Ascending aorta (tissue), 2 donors: ENCODE measurements at places on chromosomes 1 and 21. TPM values are rescaled to one million over a fixed set of nuclear protein-coding genes. Genes with fewer than 3 reads are reported as not detected.

DNA sequence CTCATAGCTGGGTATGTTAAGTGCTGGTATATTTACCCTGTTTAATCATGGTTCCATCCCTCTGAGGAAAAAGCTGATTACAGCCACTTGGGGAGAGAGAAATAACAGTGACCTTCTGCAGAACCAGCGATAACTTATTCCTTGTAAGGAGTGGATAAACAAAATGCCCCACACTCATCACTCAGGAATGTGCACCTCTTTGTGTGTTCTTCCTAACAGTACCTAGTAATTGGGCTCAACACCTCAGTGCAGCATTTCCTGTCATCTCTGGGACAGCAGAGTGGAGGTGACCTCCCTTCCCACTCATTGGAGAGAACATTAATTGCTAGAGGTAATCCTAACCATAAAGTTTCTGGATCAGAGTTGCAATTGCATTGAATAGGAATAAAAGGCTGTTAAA lies 112.5 kb upstream of the F3 start:
- no peaks in the 10 kb centered on the region for H3K27me3 ChIP-seq
- H3K4me3 ChIP-seq = no peak overlapping the region
- H3K4me1 ChIP-seq = peaks cover 7% of the 10 kb centered on the region
- no peak overlapping the region for H3K27ac ChIP-seq

DNA sequence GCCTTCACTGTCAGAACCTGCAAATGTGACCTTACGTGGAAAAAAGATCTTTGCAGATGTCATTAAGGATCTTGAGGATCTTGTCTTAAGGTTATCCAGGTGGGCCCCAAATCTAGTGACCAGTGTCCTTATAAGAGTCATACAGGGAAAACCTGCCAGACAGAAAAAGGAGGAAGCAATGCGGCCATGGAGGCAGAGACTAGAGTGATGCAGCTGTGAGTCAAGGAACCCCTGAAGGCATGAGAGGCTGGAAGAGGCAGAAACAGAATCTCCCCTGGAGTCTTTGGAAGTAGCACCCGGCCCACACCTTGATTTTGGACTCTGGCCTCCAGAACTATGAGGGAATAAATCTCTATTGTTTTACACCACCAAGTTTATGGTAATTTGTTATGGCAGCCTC lies 36.5 kb upstream of the DNASE2B start:
- H3K36me3 ChIP-seq = no peaks in the 10 kb centered on the region
- H3K27me3 ChIP-seq = no peaks in the 10 kb centered on the region
- DNase-seq = no peak
- no peaks in the 10 kb centered on the region for H3K4me1 ChIP-seq

- no peak overlapping the region for H3K27ac ChIP-seq
- H3K36me3 ChIP-seq = no peaks in the 10 kb centered on the region
- H3K4me3 ChIP-seq = no peak overlapping the region
- H3K4me1 ChIP-seq = no peaks in the 10 kb centered on the region
- no peak for DNase-seq
- no peaks in the 10 kb centered on the region for H3K27me3 ChIP-seq
These were observed 52.4 kb downstream of the KCNJ6 start for GRCh38 chr21:37863842-37864241.

- H3K4me1 ChIP-seq = no peaks in the 10 kb centered on the region
- no peak overlapping the region for H3K27ac ChIP-seq
- no peak overlapping the region for H3K4me3 ChIP-seq
- DNase-seq = no peak
- H3K36me3 ChIP-seq = no peaks in the 10 kb centered on the region
These were observed 6.5 kb downstream of the ZP4 start for GRCh38 chr1:237884237-237884636.

- peaks cover 73% of the 10 kb centered on the region for H3K36me3 ChIP-seq
- no peak for DNase-seq
- no peak overlapping the region for H3K27ac ChIP-seq
- peaks cover 32% of the 10 kb centered on the region for H3K4me1 ChIP-seq
- no peaks in the 10 kb centered on the region for H3K27me3 ChIP-seq
These were observed 7.4 kb downstream of the H3-3A start for GRCh38 chr1:226069811-226070489.

DNA sequence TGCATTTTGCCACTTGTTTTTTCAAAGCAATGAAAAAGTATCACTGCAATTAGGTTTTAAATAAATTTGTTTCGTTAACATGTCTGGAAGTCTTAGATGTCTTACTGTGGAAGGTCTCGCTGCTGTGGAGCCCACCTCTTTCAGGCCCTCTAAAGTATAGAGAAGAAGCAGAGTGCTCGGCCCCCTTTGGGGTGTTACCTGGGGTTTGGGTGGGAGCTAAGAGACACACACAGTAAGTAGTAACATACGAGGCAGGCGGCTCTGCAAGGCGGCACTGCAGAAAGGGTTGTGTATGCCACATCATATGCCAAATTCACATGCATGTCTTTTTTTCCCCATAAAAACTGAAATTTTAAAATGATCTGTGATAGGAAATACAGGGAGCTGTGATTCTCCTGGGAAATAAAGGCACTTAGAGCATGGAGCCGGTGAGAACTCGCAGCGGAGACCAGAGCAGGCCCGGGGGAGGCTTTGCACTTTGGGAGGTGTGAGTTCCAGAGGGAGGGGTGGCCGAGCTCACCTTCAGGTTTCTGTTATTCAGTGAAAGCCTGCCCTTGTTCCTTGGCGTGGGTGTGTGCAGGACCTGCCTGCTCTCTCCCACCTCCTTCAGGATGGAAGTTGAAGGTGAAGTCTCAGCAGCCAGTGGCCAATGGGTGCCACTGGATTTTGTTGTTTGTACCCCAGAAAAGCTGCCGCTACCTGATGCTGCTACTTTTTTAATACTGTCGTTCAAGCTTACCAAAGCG lies 35.7 kb upstream of the PWP2 start:
- no peaks in the 10 kb centered on the region for H3K27me3 ChIP-seq
- peaks cover 43% of the 10 kb centered on the region for H3K36me3 ChIP-seq
- H3K27ac ChIP-seq = no peak overlapping the region
- H3K4me3 ChIP-seq = no peak overlapping the region
- H3K4me1 ChIP-seq = no peaks in the 10 kb centered on the region
- DNase-seq = no peak

DNA sequence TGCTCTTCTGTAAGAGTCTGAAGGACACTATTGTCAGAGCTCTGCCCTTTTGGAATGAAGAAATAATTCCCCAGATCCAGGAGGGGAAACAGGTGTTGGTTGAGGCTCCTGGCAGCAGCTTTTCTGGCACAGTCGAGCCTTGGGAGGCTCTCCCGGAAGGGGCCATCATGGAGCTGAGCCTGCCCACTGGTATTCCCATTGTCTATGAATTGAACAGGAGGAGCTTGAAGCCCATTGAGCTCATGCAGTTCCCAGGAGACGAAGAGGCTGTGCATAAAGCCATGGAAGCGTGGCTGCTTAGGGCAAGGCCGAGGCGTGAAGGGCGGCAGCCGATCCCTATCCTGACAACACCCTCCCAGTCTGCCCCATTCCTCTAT lies 26.6 kb downstream of the UBE4B start:
- H3K36me3 ChIP-seq = no peaks in the 10 kb centered on the region
- H3K27ac ChIP-seq = no peak overlapping the region
- H3K4me3 ChIP-seq = no peak overlapping the region
- no peak for DNase-seq

- H3K36me3 ChIP-seq = no peaks in the 10 kb centered on the region
- DNase-seq = no peak
- H3K27me3 ChIP-seq = no peaks in the 10 kb centered on the region
- H3K4me1 ChIP-seq = no peaks in the 10 kb centered on the region
- no peak overlapping the region for H3K27ac ChIP-seq
These were observed 21.5 kb downstream of the PADI2 start for GRCh38 chr1:17097787-17098186.

DNA sequence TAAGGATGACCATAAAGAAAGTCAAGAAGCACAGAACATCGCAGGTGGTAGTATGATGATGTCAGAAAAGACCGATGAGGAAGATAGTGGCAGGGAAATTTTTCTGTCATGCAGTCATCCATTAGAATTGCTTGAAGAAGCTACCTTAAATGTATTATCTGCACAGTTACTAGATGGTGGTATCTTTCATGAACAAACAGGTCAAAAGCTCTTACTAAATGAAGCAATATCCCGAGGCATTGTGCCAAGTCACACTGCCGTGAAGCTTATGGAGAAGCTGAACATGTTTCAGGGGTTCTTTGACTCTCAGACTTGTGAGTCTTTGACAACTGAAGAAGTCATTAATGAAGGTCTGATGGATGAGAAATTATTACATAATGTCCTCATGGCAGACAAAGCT lies 128.8 kb downstream of the MACF1 start:
- no peaks in the 10 kb centered on the region for H3K4me1 ChIP-seq
- H3K4me3 ChIP-seq = no peak overlapping the region
- no peaks in the 10 kb centered on the region for H3K27me3 ChIP-seq
- no peak for DNase-seq
- no peak overlapping the region for H3K27ac ChIP-seq
- peaks cover 30% of the 10 kb centered on the region for H3K36me3 ChIP-seq

GRCh38 chr1:16112596-16113555 lies 39.4 kb upstream of the FAM131C start:
- no peak overlapping the region for H3K27ac ChIP-seq
- no peaks in the 10 kb centered on the region for H3K36me3 ChIP-seq
- H3K4me1 ChIP-seq = no peaks in the 10 kb centered on the region
- DNase-seq = no peak

GRCh38 chr1:61864489-61864888 lies 122.2 kb downstream of the PATJ start:
- H3K36me3 ChIP-seq = peaks cover 24% of the 10 kb centered on the region
- DNase-seq = no peak
- no peak overlapping the region for H3K4me3 ChIP-seq

GRCh38 chr1:244297087-244297486 lies 154.6 kb downstream of the ADSS2 start:
- H3K27me3 ChIP-seq = no peaks in the 10 kb centered on the region
- no peak overlapping the region for H3K27ac ChIP-seq
- H3K36me3 ChIP-seq = no peaks in the 10 kb centered on the region

GRCh38 chr1:77831976-77832711 lies 52.7 kb downstream of the MIGA1 start:
- H3K27me3 ChIP-seq = no peaks in the 10 kb centered on the region
- H3K4me3 ChIP-seq = no peak overlapping the region
- peaks cover 3% of the 10 kb centered on the region for H3K4me1 ChIP-seq
- no peak for DNase-seq

GRCh38 chr1:228742281-228742860 lies 7.1 kb downstream of the RHOU start:
- no peak overlapping the region for H3K27ac ChIP-seq
- no peak for DNase-seq
- no peaks in the 10 kb centered on the region for H3K27me3 ChIP-seq
- H3K36me3 ChIP-seq = peaks cover 81% of the 10 kb centered on the region

- peak overlapping the region; percentile 88 for H3K27ac ChIP-seq
- DNase-seq = peak; percentile 33
- H3K4me1 ChIP-seq = peaks cover 68% of the 10 kb centered on the region
These were observed 55.8 kb downstream of the SLC45A1 start for GRCh38 chr1:8373581-8374241.

Gene LCK
- not detected for total RNA-seq

Gene CDC14A
- total RNA-seq = 2.0 TPM

Gene TCP10L
- 3.9 TPM for total RNA-seq

Gene WDR3
- total RNA-seq = 4.3 TPM

Gene TTC39A
- not detected for total RNA-seq
